ENCODE measurements at places on chromosomes 16 and 17.
A peak's percentile ranks its signal among the peaks of the same experiment; 100 is the strongest.

- no peak for DNase-seq
Observed at GRCh38 chr17:59756236-59756818, 48.9 kb downstream of the VMP1 start.

- peak; percentile 34 for DNase-seq
Observed at GRCh38 chr16:67661101-67661761, 471 bp downstream of the PARD6A start.

- peak; percentile 88 for DNase-seq
Observed at GRCh38 chr17:47946929-47947397, 5.6 kb downstream of the PNPO start.

DNA sequence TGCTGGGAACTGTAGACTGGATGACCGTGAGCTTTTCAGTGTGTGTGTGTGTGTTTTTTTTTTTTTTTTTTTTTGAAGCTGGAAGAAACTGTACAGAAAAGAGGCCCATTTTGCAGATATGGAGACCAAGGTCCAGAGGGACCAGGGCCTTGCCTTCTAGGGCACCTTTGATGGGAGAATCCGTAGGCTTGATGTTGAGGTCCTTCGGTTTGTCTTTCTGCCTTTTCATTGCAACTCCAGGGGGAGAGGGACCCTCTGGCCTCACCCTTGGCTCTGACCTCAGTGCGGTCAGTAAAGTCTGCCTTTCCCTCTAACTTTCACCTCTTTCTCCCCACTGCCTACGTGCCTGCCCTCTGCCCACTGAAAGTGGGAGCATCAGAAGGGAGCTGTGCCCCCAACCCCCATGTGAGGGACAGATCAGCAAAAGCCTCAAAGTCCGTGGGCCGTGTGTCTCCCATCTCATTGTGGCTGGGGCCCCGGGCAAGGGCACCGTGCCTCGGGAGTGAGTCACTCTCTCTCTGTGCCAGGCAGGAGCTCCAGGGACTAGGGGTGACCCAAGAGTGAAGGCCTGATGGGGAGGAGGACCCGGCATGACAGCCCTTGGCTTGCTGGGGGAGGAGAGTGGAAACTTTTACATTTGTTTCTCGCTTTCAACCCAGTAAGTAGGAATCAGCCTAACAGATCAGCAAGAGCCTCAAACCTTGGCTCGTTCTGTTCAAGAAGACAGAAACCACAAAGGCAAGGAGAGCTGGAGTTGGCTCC, 123.6 kb downstream of the CMIP start:
- peak; percentile 37 for DNase-seq

- no peak for DNase-seq
Observed at GRCh38 chr17:27244491-27245223, 49.3 kb upstream of the WSB1 start.

DNA sequence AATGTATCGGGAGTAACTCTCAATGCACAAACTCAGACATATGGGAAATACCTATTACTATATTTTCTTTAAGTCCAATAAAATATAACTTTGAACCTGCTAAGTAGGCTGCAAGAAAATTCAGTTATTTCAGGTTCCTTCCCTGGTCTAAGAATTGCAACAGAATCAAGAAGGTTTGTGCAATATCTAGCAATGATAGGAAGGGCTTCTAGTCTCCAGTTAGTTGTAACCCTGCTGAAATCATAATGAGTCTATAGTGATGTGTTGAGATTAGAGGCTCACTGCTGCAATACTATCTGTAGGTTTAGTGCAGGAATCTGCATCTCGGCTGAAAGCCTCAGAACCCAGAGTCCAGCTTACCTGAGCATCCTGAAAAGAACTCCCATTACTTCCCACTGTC, 110.5 kb downstream of the PMP22 start:
- DNase-seq, result no peak

DNA sequence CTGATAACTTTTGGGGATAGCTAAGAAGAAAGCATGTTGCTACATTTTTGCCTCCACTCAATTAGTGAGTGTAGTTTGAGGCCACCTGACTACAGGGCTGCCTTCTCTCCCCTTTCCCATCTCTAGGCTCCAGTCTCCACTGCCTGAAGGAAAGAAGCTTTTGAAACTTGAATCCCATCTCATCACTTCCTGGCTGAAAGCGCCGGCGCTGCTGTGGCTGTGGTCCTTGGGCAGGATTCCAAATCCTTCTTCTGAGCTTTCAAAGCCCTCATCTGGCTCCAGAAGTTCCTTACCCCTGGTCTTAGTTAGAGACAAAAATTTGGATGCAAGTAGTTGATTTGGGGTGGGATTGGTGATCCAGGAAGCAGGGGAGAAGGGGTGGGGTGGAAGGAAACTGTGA, 119.4 kb downstream of the FOXL1 start:
- DNase-seq, result no peak

DNA sequence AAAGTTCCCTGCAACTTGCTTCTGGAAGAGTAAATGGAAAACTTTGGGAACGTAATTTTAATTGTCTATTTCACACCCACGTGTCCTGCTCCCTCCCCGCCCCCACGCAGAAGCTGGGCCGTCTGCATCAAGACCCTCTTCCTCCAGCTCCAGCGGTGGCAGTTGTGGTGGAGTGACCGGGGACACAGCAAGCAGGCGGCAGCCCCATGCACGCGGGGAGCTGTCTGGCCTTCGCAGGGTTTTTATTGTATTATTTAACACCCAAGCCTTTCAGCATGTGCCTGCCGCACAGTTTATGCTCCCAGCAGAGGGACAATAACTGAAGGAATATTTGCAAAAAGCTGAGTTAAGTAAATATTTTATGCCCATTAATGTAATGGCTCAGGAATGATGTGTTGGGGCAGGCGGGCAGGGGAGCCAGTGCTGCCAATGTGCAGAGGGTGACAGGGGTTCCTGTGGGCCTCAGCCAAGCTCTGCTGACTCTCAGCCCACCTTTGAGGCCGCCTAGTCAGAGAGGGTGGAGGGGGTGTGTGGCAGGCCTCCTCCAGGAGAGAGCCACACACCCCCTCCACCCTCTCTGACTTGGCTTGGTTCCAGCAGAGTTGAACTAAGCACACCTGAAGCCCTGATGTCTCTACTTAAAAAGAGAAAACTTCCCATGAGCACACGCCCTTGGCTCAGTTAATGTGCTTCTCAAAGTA, 32.4 kb upstream of the ENPP7 start:
- no peak for DNase-seq

- DNase-seq, result peak; percentile 62
Observed at GRCh38 chr17:40323391-40324381, 14.7 kb downstream of the RARA start.

GRCh38 chr16:10485698-10486382, 94.6 kb downstream of the EMP2 start:
- no peak for DNase-seq

GRCh38 chr17:78717431-78717980, 64.6 kb downstream of the CYTH1 start:
- DNase-seq, result no peak

DNA sequence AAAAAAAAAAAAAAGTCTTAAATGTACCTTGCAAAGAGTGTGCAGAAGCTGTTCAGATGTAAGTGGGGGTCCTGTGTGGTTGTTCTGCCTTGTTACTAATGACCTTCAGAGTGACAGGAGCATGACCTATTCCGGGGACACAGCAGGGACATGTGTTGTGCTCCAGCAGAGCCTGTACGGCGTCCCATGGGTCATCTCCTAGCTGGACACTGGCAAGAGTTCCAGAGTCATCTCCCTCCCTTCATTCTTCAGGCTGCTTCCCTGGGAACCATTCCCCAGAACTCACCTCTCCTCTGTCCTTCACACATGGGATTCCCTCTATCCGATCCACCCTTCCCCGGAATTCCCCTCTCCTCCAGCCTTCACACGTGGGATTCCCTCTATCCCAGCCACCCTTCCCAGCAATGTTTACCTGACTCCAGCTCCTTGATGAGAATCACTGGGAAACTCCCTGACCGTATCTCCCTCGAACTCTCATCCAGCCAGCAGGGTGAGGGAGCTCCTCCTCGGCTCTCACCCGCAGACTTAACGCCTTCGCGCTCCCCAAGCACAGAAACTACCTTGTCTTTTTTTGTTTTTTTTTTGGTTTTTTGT, 85.8 kb downstream of the MRM3 start:
- DNase-seq, result no peak

DNA sequence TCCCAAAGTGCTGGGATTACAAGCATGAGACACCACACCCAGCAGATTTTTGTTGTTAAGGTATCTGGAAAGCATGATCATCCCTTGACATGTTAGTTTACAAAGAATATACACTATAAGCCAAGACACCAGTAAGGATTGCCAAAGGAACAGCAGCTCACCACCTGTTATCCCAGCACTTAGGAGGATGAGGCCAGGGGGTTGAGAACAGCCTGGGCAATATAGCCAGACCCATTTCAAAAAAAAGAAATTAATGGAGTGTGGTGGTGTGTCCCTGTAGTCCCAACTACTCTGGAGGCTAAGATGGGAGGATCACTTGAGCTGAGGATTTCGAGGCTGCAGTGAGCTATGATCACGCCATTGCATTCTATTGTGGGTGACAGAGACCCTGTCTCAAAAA, 5.1 kb downstream of the ANKRD40CL start:
- no peak for DNase-seq

DNA sequence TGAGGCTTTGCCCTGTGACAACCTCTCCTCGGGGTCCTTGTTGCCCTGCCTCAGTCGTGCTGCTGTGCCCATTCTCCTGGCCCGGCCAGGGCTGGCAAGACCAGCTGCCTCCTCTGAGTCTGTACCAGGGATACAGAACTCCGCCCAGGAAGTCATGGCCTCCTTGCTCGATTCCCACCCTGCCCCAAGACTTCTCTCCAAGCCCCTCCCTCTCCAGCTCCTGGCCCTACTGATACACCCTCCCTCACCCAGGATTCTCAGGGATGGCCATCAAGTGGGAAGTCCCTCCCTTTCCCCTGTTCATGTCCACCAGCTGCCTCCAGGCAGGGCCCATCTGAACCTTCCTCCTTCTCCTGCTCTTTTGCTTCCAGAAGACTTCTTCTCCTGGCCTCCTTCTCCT, 11.2 kb upstream of the TMEM208 start:
- DNase-seq, result no peak

DNA sequence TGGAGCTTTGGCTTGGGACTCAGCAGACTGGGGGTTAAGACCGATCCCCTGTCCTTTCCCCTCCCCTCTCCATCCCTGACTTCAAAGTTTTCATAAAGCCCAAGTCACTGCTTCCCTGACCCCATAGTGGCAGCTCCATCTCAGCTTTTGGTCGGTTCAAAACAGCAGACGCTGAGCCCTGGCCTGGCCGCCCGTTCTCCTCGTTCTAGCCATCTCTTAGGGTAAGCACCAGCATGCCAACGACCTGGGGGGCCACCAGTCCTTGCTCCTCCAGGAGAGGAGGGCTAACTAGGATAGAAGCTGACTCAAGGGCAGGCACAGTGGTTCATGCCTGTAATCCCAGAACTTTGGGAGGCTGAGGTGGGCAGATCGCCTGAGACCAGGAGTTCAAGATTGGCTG, 1.5 kb upstream of the HIGD1B start:
- DNase-seq, result no peak

DNA sequence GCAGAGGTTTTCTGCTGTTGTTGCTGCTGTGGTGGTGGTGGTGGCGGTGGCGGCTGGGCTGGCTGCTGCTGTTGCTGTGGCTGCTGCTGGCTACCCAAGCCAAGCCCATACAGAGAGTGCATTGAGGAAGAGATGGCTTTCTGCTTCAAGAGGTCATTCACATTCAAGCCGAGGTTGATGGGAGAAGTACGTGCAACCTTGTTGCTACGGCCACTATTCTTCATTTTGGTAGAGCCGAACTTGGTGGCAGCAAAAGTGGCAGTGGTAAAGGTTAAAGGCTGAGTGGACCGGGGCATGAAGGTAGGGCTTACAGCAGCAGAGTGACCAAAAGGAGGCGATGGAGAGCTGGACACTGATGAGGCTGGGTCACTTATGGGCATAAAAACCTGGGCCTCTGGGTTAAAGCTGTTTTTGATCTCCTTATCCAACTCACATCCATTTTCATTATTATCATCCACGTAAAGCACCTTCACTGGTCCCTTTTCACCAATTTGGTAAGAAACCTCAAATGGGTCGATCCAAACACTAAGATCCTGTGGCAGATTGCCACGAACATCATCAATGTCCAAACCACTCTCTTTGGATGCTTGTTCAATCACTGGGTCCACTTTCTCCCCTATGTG, 2.8 kb downstream of the TOB1 start:
- DNase-seq, result peak; percentile 52

- DNase-seq, result no peak
Observed at GRCh38 chr17:50594128-50594823, 33.8 kb downstream of the CACNA1G start.

DNA sequence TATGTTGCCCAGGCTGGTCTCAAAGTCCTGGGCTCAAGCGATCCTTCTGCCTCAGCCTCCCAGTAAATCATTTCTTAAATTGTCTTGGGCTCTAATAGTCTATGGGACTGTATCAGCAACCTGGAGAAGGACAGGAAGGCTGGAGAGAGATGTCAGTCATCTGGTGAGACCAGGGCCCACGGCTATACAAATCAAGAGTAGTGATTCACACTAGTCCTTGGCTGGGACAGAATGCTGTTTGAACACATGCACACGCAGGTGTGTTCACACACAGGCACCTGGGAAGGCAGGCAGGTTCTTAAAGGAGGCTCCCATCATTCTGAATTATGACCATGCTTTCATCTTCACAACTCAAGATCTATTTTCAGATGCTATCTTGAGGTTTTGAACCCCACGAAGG, 14.1 kb downstream of the NQO1 start:
- DNase-seq, result no peak

DNA sequence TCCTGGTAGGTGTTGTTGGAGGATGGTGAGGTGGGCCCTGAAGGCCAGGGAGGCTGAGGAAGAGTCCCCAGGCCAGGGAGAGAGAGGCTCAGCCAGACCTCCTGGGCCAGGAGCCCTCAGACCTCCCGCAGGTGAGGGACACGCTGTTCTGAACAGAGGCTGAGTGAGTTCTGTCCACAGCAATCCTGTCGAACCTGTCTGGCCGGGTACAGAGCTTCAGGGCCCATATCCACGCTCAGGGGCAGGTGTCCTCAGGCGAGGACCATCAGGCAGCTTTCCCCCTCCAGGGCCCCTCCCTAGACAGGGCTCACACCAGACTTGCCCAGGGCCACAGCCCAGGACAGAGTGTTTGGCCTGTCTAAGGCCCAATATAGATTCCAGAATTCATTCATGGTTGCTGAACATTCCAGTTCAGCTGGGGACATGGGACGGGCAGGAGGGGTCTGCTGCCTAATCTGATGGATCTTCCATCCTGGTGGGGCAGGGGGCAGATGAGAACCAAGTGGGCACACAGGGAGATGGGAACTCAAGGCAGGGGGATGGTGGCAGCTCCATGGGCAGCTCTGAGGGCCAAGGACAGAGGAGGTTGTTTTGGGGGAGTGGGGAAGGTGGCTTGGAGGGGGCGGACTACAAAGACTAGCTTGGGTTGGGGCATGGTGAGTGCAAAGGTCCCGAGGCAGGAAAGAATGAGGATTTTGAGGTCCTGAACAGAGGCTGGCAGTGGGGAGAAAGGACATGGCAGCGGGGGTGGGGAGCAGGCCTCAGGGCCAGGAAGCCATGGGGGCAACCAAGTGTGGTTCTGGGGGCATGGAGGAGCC, 23.4 kb upstream of the MPRIP start:
- DNase-seq, result no peak

GRCh38 chr17:62819511-62820221, 11.6 kb upstream of the MARCHF10 start:
- DNase-seq, result no peak

GRCh38 chr16:88742896-88743605, 36.7 kb downstream of the CTU2 start:
- no peak for DNase-seq

Data from activated CD4-positive, alpha-beta T cell treated with anti-CD3 and anti-CD28 coated beads, Interleukin-2, Interleukin-6, amounts not matched to agents 100 ng/mL and 50 ng/mL, durations not matched to agents 16 hours and 8 hours (primary cell).